ENCODE measurements at places on chromosomes 7 and 10.

GRCh38 chr7:92777993-92778392 is 58.4 kb downstream of the CDK6 start:
- no peak for DNase-seq

GRCh38 chr10:106401161-106401560 is 763.3 kb downstream of the SORCS1 start:
- DNase-seq, result no peak

- no peak for DNase-seq
Measured at GRCh38 chr7:70599446-70600190, 532.3 kb upstream of the GALNT17 start.

GRCh38 chr10:1255118-1255517 is 198.9 kb downstream of the WDR37 start:
- DNase-seq, result no peak

- DNase-seq, result no peak
Measured at GRCh38 chr10:100734295-100735086, 10.9 kb upstream of the PAX2 start.

DNA sequence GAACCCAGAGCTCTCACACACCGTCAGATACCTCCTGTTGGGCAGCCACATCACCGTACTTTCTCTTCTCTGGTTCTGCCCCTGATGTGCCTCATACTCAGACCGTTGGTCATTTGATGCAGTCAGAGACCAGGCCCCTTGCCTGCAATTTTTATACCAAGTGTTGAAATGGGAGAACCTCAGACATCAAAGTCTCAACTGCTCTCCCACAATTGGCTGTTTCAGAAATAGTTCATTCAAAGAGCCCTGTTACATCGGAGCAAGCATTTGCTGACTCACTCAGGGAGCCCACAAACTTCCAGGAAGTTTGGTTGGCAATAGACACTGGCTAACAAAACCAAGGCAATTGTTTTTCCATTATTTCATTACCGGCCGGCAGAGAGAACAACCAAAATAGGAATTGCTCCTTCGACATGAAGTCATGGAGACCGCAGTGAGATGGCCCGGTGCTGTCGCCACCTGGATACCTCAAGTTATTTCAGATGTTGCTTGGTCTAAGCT is 33.5 kb upstream of the ADAM12 start:
- DNase-seq, result no peak

DNA sequence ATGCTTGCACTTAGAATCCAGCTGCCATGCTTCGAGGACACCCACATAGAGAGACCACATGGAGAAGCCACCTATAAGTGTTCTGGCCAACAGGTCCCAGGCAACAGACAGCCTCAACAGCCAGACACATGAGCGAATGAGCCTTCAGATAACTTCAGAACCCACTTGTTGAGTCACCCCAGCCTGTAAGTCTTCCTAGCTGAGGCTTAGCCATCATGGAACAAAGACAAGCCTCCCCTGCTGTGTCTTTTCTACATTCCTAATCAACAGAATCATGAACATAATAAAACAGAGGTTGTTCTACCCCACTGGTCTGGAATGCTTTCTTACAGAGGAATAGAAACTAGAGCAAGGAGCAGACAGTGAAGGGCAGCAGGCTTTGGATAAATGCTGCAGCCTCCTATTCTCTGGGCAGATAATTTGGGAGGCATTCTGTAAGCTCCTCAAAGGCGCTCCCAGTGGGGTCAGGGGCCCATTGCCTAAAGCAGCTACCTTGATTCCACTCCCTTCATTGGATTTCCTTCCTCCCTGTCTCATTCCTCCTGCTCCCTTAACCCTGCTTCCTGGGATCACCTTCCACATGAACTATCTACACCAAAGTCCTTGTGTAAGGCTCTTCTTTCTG is 4.6 kb downstream of the TLL2 start:
- no peak for DNase-seq

DNA sequence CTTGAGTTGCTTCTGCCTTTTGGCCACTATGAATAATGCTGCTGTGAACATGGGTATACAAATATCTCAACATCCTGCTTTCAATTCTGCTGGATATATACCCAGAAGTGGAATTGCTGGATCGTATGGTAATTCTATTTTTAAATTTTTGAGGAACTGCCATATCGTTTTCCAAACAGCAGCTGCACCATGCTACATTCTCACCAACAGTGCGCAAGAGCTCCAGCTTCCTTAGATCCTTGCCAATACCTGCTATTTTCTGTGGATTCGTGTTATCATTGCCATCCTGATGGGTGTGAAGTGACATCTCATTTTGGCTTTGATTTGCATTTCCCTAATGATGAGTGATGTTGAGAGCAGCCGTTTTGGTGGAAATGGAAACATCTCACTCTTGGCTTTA is 26.7 kb downstream of the FRMD4A start:
- no peak for DNase-seq

DNA sequence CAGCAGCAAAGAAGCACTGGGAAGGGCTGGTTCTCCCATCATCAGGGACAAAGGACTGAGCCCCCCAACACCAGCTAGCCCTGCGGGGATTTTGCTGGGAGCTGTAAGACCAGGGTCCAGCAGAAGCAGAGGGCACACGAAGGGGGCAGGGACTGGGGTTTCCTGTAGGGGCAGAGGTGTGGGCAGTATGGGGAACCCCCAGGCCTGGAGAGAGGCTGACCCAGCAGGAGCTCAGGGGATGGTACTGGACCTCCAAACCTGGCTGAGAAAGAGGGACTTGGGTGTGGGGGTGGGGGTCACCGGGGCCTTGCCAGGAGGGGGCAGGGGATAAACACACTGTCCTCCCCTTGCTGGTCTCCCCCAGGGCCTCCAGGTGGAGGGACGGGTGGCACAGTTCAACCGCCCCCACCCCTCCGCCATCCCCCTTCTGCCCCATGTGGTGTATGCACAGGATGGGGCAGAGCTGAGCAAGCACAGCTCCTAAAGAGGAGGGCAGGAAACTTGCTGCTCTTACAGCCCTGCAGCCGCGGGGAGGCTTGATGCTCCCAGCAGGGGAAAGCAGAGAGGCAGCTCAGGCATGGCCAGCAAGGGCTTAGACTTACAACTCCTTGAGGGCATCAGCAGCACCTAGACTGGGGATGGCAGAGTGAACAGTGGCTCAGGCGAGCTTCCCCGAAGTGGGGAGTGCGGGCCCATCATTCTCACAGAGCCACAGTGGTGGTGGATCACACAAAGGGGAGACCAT is 12.4 kb upstream of the RET start:
- no peak for DNase-seq

DNA sequence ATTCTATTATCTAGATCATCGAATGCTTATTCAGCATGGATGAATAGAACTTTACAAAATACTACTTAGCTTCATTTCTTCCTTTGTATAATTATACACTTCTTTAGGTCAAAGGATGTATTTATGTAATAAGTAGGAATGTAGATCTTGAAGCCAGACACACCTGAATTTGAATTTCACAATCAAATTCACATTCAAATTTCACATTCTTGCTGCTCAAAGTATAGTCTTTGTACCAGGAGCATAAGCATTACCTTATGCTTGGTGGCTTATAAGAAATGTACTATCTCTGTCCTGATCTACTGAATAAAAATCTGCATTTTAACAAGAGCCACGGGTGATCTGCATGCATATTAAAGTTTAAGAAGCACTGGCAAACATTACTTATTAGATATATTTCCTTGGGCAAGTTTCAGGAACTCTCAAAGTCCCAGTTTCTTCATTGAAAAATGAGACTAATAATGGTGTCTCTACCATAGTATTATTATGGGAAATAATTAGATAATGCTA is 112.8 kb downstream of the CACNA2D1 start:
- no peak for DNase-seq

GRCh38 chr7:55576753-55577152 is 4.5 kb upstream of the VOPP1 start:
- no peak for DNase-seq

Data from mesenteric fat pad (tissue), 1 donor.